Activated naive CD8-positive, alpha-beta T cell treated with anti-CD3 and anti-CD28 coated beads, Interleukin-2, amount 10 ng/mL, durations not matched to agents 7 days and 5 days (primary cell): ENCODE measurements at places on chromosomes 3 and 15. TPM values are rescaled to one million over a fixed set of nuclear protein-coding genes. Genes with fewer than 3 reads are reported as not detected.

DNA sequence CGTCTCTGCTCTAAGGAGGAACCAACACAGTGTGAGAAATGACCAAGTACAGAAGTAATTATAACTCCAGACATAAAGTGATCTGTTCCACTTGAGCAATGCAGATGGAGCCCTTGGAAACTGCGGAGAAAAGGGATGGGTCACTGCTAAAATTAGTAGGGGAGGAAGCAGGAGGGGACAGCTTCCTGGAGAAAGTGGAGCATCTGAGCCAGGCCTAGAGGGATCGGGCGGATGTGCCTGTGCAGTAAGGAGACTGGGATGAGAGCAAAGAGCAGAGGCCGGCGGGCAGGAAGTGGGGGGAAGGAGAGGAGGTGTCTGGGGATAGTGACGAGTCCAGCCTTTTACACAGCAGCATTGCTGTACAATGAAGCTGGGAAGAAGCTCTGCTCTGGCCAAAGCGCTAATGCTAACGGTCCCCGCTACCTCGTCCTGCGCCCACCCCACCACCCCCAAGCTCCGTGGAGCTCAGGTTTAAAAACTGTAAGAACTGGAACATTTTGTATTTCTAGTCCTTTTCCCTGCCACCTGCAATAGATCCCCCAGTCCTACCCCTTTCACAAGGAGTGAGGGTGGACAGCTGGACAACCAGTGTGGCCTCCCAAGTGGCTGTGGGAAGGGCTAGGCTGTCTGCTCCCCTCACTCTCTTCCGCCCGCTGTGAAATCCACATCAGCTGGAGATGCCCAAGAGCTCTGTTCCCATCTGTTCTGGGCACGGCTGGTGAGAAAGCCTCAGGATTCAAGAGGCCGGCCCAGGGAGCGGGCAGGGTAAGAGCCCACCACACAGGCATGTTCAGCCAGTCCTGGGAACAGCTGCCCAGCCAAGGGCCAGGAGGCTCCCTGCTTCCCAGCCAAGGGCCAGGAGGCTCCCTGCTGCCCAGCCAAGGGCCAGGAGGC lies 53.0 kb upstream of the HES1 start:
- H3K36me3 ChIP-seq = no peaks in the 10 kb centered on the region
- peaks cover 10% of the 10 kb centered on the region for H3K4me1 ChIP-seq
- no peak overlapping the region for H3K27ac ChIP-seq
- H3K4me3 ChIP-seq = no peak overlapping the region
- no peak for DNase-seq

- H3K27ac ChIP-seq = peak overlapping the region; percentile 85
- peaks cover 75% of the 10 kb centered on the region for H3K4me1 ChIP-seq
- H3K36me3 ChIP-seq = peaks cover 54% of the 10 kb centered on the region
- no peaks in the 10 kb centered on the region for H3K27me3 ChIP-seq
- peak overlapping the region; percentile 72 for H3K4me3 ChIP-seq
These were observed 26.1 kb downstream of the RASGRP1 start for GRCh38 chr15:38538328-38539007.

PRR20G gene
- not detected for total RNA-seq

GRCh38 chr15:40069178-40070165 lies 30.5 kb upstream of the SRP14 start:
- no peaks in the 10 kb centered on the region for H3K36me3 ChIP-seq
- no peak overlapping the region for H3K27ac ChIP-seq
- H3K4me3 ChIP-seq = no peak overlapping the region
- DNase-seq = no peak
- peaks cover 2% of the 10 kb centered on the region for H3K27me3 ChIP-seq
- H3K4me1 ChIP-seq = peaks cover 15% of the 10 kb centered on the region

RTP3 gene
- total RNA-seq = not detected

GRCh38 chr3:117036259-117036799 lies 326.8 kb downstream of the TUSC7 start:
- H3K36me3 ChIP-seq = no peaks in the 10 kb centered on the region
- DNase-seq = no peak
- H3K27me3 ChIP-seq = no peaks in the 10 kb centered on the region

DNA sequence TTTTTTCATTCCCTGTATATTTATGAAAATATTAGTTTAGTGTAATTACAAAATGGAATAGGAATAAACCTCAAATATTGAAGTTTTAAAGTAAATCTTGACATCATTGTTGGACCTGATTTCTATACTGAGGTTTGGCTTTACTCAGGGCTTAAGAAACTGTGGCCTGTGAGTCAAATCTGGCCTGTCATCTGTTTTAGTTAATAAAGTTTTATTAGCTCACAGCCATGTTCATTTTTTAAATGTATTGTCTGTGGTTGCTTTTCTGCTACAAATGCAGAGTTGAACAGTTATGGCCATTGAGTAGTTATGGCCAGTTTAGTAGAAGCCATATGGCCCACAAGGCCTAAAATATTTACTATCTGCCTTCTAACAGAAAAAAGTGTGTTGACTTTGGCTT lies 80.7 kb downstream of the DIPK2A start:
- H3K4me3 ChIP-seq = no peak overlapping the region
- H3K4me1 ChIP-seq = no peaks in the 10 kb centered on the region
- H3K27me3 ChIP-seq = peaks cover 2% of the 10 kb centered on the region
- no peak for DNase-seq
- H3K27ac ChIP-seq = no peak overlapping the region
- no peaks in the 10 kb centered on the region for H3K36me3 ChIP-seq

FSIP1 gene
- 0.75 TPM for total RNA-seq

- no peak overlapping the region for H3K4me3 ChIP-seq
- H3K27me3 ChIP-seq = peaks cover 11% of the 10 kb centered on the region
- no peak overlapping the region for H3K27ac ChIP-seq
- H3K36me3 ChIP-seq = no peaks in the 10 kb centered on the region
- DNase-seq = no peak
These were observed 266.8 kb downstream of the TLE3 start for GRCh38 chr15:69830876-69831275.

- peaks cover 20% of the 10 kb centered on the region for H3K36me3 ChIP-seq
- H3K27ac ChIP-seq = no peak overlapping the region
- no peak for DNase-seq
- no peak overlapping the region for H3K4me3 ChIP-seq
- no peaks in the 10 kb centered on the region for H3K27me3 ChIP-seq
- peaks cover 29% of the 10 kb centered on the region for H3K4me1 ChIP-seq
These were observed 35.9 kb downstream of the VGLL4 start for GRCh38 chr3:11607816-11608215.

SLC2A2 gene
- not detected for total RNA-seq

DNA sequence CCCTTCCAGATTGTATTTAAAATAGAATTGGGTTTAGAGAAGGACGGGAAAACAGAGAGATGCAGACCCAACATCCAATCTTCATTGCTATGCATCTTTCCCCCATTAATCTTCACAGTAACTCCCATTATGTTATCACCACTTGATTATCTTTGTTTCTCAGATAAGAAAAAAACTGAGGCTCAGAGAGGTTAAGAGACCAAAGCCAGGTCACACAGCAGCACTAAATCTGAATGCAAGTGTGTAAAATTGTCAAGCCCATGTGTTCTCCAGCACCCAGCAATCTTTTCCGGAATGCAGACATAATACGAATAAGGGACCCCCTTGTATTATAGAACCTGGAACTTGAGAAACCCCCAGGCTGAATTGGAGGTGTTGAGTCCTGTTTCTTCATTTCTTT lies 80.5 kb upstream of the TRIM42 start:
- no peaks in the 10 kb centered on the region for H3K36me3 ChIP-seq
- no peak overlapping the region for H3K27ac ChIP-seq
- no peak for DNase-seq
- H3K4me1 ChIP-seq = no peaks in the 10 kb centered on the region

PRTG gene
- not detected for total RNA-seq

IQCF2 gene
- not detected for total RNA-seq

DNA sequence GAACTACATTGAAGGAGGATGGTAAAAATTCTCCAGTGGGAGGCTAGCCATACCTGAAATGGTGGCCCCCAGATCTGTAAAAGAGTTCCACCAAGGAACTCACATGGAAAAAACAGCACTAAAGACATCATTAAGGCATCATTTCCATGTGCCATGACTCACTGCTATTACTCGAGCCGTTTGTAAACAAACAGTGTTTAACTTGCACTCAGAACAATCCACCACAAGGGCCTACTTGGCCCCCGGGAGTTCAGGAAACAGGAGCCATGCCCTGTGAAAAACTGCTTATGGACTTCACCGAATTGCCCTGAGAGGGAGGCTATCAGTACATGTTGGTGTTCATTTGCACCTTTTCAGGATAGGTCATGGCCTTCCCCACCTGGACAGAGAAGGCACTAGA lies 18.2 kb downstream of the CCR4 start:
- no peak overlapping the region for H3K4me3 ChIP-seq
- peaks cover 19% of the 10 kb centered on the region for H3K27me3 ChIP-seq
- DNase-seq = no peak

CCR1 gene
- total RNA-seq = 63.9 TPM

ADIPOQ gene
- not detected for total RNA-seq

ACKR4 gene
- not detected for total RNA-seq

OR5K2 gene
- not detected for total RNA-seq

GRCh38 chr3:71238355-71238757 lies 345.2 kb downstream of the FOXP1 start:
- peaks cover 18% of the 10 kb centered on the region for H3K4me1 ChIP-seq
- H3K36me3 ChIP-seq = peaks cover 22% of the 10 kb centered on the region
- no peaks in the 10 kb centered on the region for H3K27me3 ChIP-seq
- H3K4me3 ChIP-seq = no peak overlapping the region
- H3K27ac ChIP-seq = no peak overlapping the region

DNA sequence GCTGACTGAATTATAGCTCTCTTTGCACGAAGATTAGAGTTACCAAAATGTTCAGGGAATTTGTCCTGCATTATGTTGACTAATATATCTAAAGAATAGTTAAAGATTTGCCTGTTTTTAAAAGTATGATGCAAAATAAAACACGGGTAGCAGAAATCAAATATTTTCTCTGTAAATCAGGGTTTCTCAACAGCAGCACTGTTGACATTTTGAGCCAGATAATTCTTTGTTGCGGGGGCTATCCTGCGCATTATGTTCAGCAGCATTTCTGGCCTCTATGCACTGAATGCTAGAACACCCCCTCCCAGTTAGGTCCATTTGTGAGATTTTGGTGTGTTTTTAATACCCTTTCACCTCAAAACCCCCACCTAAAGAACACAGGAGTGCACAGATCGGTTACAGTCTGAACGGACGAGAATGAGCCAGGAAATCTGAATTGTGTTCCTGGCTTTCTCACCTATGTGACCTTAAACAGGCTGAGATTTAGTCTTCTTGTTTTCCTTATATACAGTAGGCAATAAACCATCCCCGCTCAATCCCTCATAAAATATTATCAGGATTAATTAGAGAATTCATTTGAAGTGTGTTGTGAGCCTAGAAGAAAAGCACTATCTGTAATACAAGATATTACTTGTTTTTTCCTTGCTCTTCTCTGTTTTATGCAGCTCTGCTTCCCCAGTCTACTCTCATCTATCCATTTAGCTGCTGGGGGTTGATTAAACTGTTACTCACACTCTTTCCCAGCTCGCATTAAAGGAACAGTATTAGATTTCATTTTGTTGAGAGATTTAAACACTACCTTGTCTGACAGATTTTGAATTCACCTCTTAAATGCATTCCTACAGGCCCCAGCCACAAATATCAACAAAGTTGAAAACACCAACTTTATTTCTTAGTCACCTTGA lies 247.5 kb upstream of the GOLIM4 start:
- no peak overlapping the region for H3K27ac ChIP-seq
- H3K27me3 ChIP-seq = no peaks in the 10 kb centered on the region
- no peaks in the 10 kb centered on the region for H3K4me1 ChIP-seq
- no peak overlapping the region for H3K4me3 ChIP-seq
- DNase-seq = no peak

DNA sequence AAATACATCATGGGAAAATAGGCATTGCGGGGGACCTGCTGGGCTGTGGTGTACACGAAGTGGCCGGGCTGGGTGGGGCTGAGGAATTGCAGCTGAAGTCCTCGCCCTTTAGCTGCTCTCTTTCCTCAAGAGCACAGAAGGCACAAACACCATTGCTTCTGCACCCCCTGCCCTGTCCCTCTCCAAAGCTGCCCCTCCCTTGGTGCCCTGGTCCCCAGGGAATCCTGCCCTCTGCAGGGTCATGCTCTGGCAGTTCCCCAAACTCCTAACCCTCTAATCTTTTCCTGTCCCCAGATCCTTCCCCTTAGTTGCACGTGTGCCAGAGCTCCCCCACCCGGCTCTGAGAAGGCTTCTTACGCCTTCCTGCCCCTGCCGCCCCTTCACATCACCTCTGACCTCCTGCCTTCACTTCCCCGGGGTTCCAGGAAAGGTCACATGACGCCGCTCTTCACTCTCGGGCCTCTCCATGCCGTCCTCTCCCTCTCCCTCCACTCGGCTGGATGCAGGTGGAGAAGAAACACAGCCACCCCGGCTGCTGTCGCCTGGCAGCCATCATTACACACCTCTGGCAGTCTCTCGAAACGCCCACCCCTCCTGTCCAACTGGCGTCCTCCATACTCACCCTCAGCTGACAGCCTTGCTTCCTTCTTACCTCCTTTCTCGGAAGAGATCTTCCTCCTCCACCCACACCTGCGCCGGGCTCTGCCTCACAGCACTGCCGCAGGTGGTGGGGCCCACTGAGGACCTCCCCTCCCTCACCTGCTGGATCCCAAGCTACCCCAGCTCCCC lies 6.9 kb upstream of the PCSK6 start:
- peak overlapping the region; percentile 8 for H3K27ac ChIP-seq
- no peaks in the 10 kb centered on the region for H3K36me3 ChIP-seq
- H3K4me3 ChIP-seq = peak overlapping the region; percentile 27
- peaks cover 25% of the 10 kb centered on the region for H3K4me1 ChIP-seq
- no peak for DNase-seq

GRCh38 chr3:117553461-117553860 lies 843.9 kb downstream of the TUSC7 start:
- no peaks in the 10 kb centered on the region for H3K27me3 ChIP-seq
- H3K36me3 ChIP-seq = no peaks in the 10 kb centered on the region
- no peak overlapping the region for H3K27ac ChIP-seq
- no peak overlapping the region for H3K4me3 ChIP-seq
- H3K4me1 ChIP-seq = no peaks in the 10 kb centered on the region
- DNase-seq = no peak

- no peak for DNase-seq
- no peaks in the 10 kb centered on the region for H3K4me1 ChIP-seq
- H3K36me3 ChIP-seq = no peaks in the 10 kb centered on the region
- H3K27me3 ChIP-seq = peaks cover 4% of the 10 kb centered on the region
These were observed 85.0 kb upstream of the DPH6 start for GRCh38 chr15:35630985-35631384.

- H3K27me3 ChIP-seq = no peaks in the 10 kb centered on the region
- no peaks in the 10 kb centered on the region for H3K4me1 ChIP-seq
- H3K36me3 ChIP-seq = peaks cover 3% of the 10 kb centered on the region
- no peak overlapping the region for H3K27ac ChIP-seq
These were observed 109.2 kb upstream of the STT3B start for GRCh38 chr3:31423482-31423881.

GRCh38 chr15:83809345-83809744 lies 155.4 kb downstream of the ADAMTSL3 start:
- peaks cover 2% of the 10 kb centered on the region for H3K27me3 ChIP-seq
- no peaks in the 10 kb centered on the region for H3K4me1 ChIP-seq
- H3K4me3 ChIP-seq = no peak overlapping the region
- no peak overlapping the region for H3K27ac ChIP-seq

GOLGA8O gene
- total RNA-seq = 16.6 TPM

PP2D1 gene
- not detected for total RNA-seq

- H3K27me3 ChIP-seq = no peaks in the 10 kb centered on the region
- H3K36me3 ChIP-seq = no peaks in the 10 kb centered on the region
- H3K27ac ChIP-seq = peak overlapping the region; percentile 86
- H3K4me3 ChIP-seq = peak overlapping the region; percentile 74
- H3K4me1 ChIP-seq = peaks cover 53% of the 10 kb centered on the region
These were observed 185.8 kb downstream of the FOXP1 start for GRCh38 chr3:71397726-71398125.

GRCh38 chr3:43638594-43639447 lies 17.0 kb upstream of the ANO10 start:
- H3K27ac ChIP-seq = no peak overlapping the region
- no peak overlapping the region for H3K4me3 ChIP-seq
- DNase-seq = peak; percentile 53
- H3K4me1 ChIP-seq = peaks cover 9% of the 10 kb centered on the region
- no peaks in the 10 kb centered on the region for H3K36me3 ChIP-seq
- peaks cover 14% of the 10 kb centered on the region for H3K27me3 ChIP-seq

HRH1 gene
- total RNA-seq = 0.36 TPM
